Stromal cell of bone marrow (primary cell): ENCODE measurements at places on chromosomes 11 and 22.

- DNase-seq, result no peak
Measured at GRCh38 chr11:36803084-36803483, 205.0 kb upstream of the RAG2 start.

- DNase-seq, result no peak
Measured at GRCh38 chr22:38314933-38315822, 2.1 kb downstream of the CSNK1E start.

GRCh38 chr11:12359761-12360160 is 17.6 kb upstream of the PARVA start:
- no peak for DNase-seq

- no peak for DNase-seq
Measured at GRCh38 chr11:92129811-92130210, 94.8 kb upstream of the FAT3 start.

DNA sequence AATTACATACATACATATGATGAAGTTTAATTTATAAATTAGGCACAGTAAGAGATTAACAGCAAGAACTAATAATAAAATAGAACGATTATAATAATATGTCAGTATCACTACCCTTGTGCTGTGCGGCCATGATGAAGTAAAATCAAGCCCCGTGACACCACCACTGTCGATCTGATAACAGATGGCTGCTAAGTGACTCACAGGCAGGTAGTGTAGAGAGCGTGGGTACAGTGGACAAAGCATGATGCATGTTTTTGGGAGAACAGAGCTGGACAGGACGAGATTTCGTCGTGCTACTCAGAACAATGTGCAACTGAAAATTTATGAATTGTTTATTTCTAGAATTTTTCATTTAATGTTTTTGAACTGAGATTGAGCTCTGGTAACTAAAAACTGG is 108.4 kb upstream of the TIMP3 start:
- DNase-seq, result no peak

DNA sequence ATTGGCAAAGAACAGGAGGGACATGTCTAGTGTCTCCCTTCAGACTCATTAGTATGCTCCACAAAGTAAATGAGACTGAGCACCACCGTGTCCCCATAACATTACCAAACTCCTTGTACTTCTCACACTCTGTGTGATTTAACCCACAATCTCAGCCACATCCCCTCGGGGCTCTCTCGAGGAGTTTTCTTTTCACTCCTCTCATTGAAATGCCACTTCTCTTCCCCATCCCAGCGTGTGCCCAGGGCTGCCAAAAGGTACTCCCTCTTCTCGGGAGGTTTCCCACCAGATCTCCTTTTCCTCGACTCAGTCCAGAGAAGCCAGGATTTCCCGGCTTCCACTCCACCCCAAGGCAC is 1.1 kb downstream of the RBFOX2 start:
- DNase-seq, result no peak

- DNase-seq, result no peak
Measured at GRCh38 chr11:105935791-105936190, 86.2 kb downstream of the MSANTD4 start.
